ENCODE measurements at places on chromosomes 5 and 9. TPM values are rescaled to one million over a fixed set of nuclear protein-coding genes. Genes with fewer than 3 reads are reported as not detected.

GRCh38 chr5:159198063-159199036 lies 11.0 kb downstream of the RNF145 start:
- no peak for DNase-seq

DNA sequence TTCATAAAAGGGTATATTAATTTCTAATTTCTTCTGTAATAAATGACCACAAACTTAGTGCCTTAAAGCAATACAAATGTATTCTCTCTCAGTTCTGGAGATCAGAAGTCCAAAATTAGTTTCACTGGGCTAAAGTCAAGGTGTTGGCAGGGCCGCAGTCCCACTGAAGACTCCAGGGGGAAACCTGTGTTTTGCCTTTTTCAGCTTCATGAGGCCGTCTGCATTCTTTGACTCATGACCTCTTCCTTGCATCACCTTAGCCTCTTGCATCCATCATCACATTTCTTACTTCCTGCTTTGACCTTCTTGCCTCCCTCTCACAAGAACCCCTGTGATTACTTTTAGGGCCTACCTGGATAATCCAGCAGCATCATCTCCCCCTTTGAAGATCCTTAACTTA lies 42.0 kb upstream of the ALDH1B1 start:
- no peak for DNase-seq

- DNase-seq = no peak
These were observed 20.0 kb upstream of the GCNT1 start for GRCh38 chr9:76438841-76439588.

- DNase-seq = no peak
These were observed 97.6 kb downstream of the BASP1 start for GRCh38 chr5:17314907-17315471.

The AUH gene
- total RNA-seq = 19.4 TPM

- DNase-seq = no peak
These were observed 40.2 kb upstream of the ROPN1L start for GRCh38 chr5:10401498-10401897.

GRCh38 chr9:90301277-90301653 lies 341.4 kb downstream of the DIRAS2 start:
- DNase-seq = no peak

DNA sequence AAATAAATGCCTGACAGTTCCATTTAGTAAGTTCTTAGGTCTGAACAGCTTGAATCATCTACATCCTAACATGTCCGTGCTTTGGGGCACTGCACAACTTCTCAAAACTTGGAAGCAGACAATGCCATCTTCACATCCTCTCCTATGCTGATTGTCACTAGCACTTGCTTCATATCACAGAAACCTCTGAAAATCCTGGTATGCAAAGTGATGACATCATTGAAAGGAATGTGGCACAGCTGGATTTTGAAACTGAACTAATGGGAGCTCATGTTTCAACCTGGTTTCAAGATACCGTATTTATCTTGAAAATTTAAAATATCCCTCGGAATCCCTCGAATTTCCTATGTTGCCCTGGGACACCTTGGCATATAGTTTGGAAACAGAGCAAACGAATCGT lies 490.2 kb upstream of the DAP start:
- no peak for DNase-seq

DNA sequence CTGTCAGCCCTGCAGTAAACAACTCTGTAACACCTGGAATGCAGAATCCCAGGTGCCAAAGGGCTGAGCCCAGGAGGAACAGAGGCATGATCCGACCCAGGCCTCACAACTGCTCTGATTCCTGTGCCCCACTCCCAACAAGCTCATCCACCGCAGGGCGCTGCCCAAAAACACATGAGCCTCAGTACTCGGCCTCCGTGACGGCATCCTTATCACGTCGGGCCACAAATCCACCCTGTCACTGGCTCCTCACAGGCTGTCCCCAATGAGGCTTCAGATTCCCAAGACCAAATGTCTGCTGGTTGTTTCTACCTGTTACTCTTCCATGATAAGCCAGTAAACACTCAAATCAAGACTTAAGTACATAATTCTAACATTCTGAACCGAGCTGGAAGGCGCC lies 15.2 kb downstream of the QSOX2 start:
- DNase-seq = no peak

GRCh38 chr5:73668017-73668416 lies 42.0 kb downstream of the ARHGEF28 start:
- no peak for DNase-seq

- no peak for DNase-seq
These were observed 310.7 kb downstream of the ASTN2 start for GRCh38 chr9:117104206-117104605.

The SPINK13 gene
- not detected for total RNA-seq

The SHC3 gene
- not detected for total RNA-seq

DNA sequence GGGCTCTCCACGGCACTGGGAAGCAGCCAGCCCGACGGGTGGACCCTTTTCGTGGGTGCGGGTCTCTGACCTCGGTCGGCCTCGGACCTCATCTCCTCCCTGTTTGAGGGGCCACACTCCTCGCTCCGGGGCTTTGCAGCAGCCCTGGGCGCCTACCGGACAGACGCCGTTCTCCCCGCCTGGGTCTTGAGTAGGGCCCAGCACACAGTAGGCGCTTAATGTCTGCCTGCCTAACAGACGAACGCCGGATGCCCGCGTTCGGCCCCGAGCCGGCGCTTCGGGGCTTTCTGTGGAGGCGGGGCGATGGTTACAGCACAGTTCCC lies 842 bp upstream of the GTF3C5 start:
- DNase-seq = no peak

- no peak for DNase-seq
These were observed 246.1 kb downstream of the KIF4B start for GRCh38 chr5:155259648-155260047.

DNA sequence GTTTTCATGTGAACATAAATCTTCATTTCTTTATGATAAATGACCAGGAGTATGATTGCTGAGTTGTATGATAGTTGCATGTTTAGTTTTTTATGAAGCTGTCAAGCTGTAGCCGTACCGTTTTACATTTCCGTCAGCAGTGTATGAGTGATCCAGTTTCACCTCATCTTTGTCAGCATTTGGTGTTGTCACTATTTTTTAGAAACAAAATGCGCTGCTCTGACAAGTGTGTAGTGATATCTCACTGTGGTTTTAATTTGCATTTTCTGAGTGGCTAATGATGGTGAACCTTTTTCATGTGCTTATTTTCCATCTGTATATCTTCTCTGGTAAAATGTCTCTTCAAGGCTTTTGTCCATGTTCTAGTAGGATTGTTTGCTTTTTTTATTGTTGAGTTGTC lies 6.7 kb upstream of the SPATA31D1 start:
- no peak for DNase-seq

The ZNF462 gene
- 0.31 TPM for total RNA-seq

GRCh38 chr9:78288214-78288892 lies 8.6 kb upstream of the PSAT1 start:
- DNase-seq = no peak

The ENHO gene
- total RNA-seq = not detected

DNA sequence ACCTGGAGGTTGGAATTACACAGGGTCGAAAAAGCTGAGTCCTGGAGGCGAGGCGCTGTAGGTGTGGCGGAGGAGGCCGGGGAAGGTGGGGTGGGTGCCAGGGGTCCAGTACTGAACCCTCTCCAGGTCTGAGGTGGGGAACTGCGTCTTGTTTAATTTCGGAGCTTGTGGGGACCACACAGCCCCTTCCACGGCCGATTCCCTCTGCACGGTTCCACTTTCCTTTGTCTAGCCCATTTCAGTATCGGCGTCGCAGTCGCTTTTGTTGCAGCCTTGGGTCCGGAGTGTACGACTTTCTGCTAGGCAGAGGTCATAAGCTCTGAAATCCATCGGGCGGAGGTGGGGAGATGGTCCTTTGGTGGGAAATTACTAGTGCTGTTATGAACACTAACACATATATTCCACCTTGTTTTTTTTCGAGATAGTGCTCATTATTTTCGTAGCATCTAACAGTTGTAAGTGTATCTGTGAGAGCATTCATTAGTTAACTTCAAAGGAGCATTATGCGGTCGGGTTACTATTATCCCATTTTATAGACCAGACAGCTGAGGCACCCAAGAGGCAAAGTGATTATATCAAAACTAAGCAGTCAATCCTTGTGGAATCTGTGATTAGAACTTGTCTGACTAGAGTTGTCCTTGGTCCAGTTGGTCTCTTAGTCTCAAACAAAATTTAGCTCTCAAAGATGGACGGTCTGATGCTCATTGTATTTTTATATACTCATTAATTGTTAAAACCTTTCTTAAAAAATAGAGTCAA lies 737 bp downstream of the RNF180 start:
- no peak for DNase-seq

DNA sequence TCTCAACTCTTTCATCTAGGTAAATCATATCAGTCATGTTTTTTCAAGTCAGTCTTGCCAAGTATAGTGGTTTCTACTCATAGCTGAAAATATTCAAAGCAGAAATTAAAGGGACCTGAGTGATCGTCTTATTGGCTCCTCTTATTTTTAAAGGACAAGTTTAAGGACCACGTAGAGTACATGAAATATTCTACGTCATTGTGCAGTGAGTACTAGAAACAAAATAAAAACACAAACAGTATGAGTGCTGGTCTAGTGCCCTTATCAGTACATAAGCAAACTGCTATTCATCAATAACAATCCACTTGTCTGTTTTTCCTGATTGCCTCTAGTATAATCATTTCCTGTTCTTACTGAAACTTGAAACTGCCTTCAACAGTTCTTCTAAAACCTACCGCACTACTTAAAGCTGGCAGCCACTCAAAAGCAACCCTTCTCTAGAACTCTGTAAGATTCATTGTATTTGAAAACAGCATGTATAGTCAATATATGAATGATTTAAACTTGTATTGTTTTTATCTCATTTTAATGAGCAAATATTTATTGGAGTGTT lies 853.7 kb downstream of the TAF11L14 start:
- DNase-seq = no peak

GRCh38 chr9:88973281-88974045 lies 17.8 kb upstream of the S1PR3 start:
- no peak for DNase-seq

DNA sequence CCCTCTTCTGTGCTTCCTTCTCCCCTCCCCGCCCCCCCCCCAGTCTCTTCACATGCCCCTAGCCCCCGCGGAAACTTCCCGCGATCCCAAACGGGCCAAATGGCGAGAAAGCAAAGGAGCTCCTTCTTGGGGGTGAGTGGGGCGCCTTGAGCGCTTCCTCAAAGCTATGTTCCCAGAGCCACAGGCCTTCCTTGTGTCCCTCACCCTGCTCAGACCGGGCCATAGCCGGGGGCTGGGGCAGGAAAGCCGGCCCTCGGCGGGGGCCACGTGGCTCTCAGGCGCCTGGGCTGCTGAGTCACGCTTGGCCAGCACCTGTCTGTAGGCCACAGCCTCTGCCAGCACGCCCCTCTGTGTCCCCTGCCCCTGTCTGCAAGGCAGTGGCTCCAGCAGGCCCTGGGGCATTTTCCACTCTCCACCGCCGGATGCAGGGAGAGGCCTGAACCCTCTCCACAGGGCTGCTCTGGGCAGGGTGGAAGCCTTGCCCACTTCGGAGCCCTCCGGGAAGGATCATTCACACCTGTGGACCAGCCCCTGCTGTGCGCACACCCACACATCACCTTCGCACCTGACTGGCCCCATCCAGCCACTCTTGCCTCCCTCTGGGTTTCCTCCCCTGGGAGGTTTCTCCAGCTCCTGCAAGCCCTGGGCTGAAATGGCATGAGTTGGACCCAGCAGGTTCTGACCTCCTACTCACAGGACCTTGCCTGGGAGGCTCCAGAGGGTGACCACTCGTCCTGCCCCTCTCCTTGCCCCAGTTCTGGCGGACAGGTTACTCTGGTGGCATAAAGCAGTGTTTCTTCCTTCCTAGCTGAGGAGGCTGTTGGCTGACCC lies 1.2 kb upstream of the SQSTM1 start:
- DNase-seq = peak; percentile 85

The DMRT2 gene
- total RNA-seq = not detected

The ASB6 gene
- total RNA-seq = 31.0 TPM

- no peak for DNase-seq
These were observed 32.1 kb downstream of the B4GALT1 start for GRCh38 chr9:33135031-33135461.

The AFF4 gene
- total RNA-seq = 40.4 TPM

The EXOSC2 gene
- 103 TPM for total RNA-seq

GRCh38 chr5:179303451-179304200 lies 41.6 kb downstream of the ADAMTS2 start:
- DNase-seq = no peak

The SLC6A19 gene
- total RNA-seq = not detected

GRCh38 chr9:121833061-121833460 lies 181.6 kb downstream of the DAB2IP start:
- no peak for DNase-seq

The SOX30 gene
- not detected for total RNA-seq
